SJSA1 (cell line): ENCODE measurements at places on chromosomes 11 and 22. TPM values are rescaled to one million over a fixed set of nuclear protein-coding genes. Genes with fewer than 3 reads are reported as not detected.

GRCh38 chr22:34344702-34345101 is 424.4 kb upstream of the LARGE1 start:
- H3K27me3 ChIP-seq, result no peaks in the 10 kb centered on the region
- no peaks in the 10 kb centered on the region for H3K36me3 ChIP-seq
- no peak overlapping the region for H3K27ac ChIP-seq
- H3K4me1 ChIP-seq, result no peaks in the 10 kb centered on the region

GRCh38 chr11:121435132-121435531 is 17.0 kb upstream of the SORL1 start:
- no peak overlapping the region for H3K27ac ChIP-seq
- H3K4me1 ChIP-seq, result no peaks in the 10 kb centered on the region
- no peak overlapping the region for H3K4me3 ChIP-seq
- no peaks in the 10 kb centered on the region for H3K27me3 ChIP-seq

DNA sequence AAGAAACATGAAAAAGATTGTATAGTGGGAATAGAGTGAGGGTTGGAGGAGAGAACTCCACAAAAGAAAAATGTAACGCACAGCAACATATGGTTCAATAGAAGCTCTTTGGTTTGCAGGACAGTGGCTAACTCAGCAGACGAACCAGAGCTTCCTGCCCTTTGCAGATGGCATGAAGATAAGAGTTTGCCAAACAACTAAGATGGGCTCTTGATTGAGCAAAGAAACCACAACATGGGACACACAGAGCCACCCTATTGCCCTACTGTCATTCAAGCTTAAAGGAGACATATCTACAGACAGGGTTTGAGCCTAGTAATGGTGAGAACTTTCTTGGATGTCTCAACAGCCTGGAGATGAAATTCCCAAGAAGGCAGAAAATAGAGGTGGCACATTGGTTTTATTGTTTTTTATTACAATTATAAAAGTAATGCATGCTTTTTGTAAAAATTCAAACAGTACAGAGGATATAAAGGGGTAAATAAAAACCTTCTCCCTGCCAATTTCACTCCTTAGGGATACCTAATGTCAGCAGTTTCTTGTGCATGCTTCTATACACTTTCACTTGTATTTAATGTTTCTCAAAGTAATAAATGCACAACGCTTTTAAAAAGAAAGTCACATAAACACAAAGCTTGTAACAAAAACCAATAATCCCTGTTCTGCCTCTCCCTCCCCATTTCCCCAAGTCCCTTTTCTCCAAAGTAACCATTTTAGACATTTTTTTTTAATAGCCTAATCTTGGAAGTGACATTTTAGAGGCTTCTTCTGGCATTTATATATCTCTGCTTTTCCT is 63.7 kb downstream of the COPB1 start:
- no peaks in the 10 kb centered on the region for H3K27me3 ChIP-seq
- H3K4me3 ChIP-seq, result no peak overlapping the region
- no peaks in the 10 kb centered on the region; the same call in 1 of the 2 replicates for H3K4me1 ChIP-seq
- DNase-seq, result no peak
- H3K27ac ChIP-seq, result no peak overlapping the region

DHCR7 gene
- total RNA-seq, result 9.2 and 15.4 TPM in 2 replicates

FAM111B gene
- 59.0 and 69.5 TPM in 2 replicates for total RNA-seq

CST6 gene
- not detected in 2 replicates for total RNA-seq

FGF3 gene
- not detected in 2 replicates for total RNA-seq

MMP12 gene
- total RNA-seq, result 0.05 TPM in 1 of 2 replicates, not detected in the other
